Pancreas (tissue), 10 donors: ENCODE measurements at places on chromosomes 13 and 19. TPM values are rescaled to one million over a fixed set of nuclear protein-coding genes. Genes with fewer than 3 reads are reported as not detected.

Gene KLK12
- not detected for total RNA-seq

Gene SERTM1
- 0.43 TPM for total RNA-seq

Gene CDC42EP5
- 8.2 TPM for total RNA-seq

Gene MEGF8
- total RNA-seq: 7.3 TPM

Gene S1PR5
- 1.1 TPM for total RNA-seq

- no peak for DNase-seq
- no peaks in the 10 kb centered on the region for H3K27me3 ChIP-seq
- H3K4me1 ChIP-seq: no peaks in the 10 kb centered on the region
- no peak overlapping the region for H3K27ac ChIP-seq
Measured at GRCh38 chr13:29304148-29304547, 291.3 kb downstream of the SLC7A1 start.

DNA sequence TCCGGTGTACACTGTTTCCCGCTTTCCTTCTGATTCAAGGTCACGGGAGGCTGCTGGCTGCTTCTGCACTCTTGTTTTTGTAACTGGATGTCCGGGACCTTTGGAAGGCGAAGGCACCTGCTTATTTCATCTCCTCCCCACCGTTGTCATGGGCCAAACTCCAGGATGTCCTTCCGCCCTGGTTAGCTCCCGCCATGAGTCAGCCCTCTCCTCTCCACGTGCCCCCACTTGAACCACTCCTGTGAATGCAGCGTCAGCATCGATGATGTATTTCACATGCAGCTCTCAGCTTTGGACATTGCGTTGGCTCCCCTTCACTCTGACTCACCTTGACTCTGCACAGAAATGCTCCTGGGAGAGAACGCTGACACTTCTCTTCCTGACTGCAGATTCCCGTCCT, 5.5 kb upstream of the GALP start:
- H3K27ac ChIP-seq: no peak overlapping the region
- no peaks in the 10 kb centered on the region for H3K36me3 ChIP-seq
- H3K4me1 ChIP-seq: no peaks in the 10 kb centered on the region

- peak overlapping the region; percentile 23 for H3K4me3 ChIP-seq
- no peak for DNase-seq
- peaks cover 2% of the 10 kb centered on the region for H3K4me1 ChIP-seq
- peaks cover 24% of the 10 kb centered on the region for H3K27me3 ChIP-seq
- H3K27ac ChIP-seq: no peak overlapping the region
Measured at GRCh38 chr13:107866032-107866940, 349.1 kb downstream of the LIG4 start.

- H3K27me3 ChIP-seq: no peaks in the 10 kb centered on the region
- no peaks in the 10 kb centered on the region for H3K36me3 ChIP-seq
- no peak for DNase-seq
- no peak overlapping the region for H3K4me3 ChIP-seq
Measured at GRCh38 chr19:46825731-46826055, 25.0 kb downstream of the AP2S1 start.

- H3K4me1 ChIP-seq: no peaks in the 10 kb centered on the region
- no peaks in the 10 kb centered on the region for H3K27me3 ChIP-seq
- H3K4me3 ChIP-seq: no peak overlapping the region
- no peak for DNase-seq
Measured at GRCh38 chr13:94327318-94327717, 152.2 kb downstream of the DCT start.

DNA sequence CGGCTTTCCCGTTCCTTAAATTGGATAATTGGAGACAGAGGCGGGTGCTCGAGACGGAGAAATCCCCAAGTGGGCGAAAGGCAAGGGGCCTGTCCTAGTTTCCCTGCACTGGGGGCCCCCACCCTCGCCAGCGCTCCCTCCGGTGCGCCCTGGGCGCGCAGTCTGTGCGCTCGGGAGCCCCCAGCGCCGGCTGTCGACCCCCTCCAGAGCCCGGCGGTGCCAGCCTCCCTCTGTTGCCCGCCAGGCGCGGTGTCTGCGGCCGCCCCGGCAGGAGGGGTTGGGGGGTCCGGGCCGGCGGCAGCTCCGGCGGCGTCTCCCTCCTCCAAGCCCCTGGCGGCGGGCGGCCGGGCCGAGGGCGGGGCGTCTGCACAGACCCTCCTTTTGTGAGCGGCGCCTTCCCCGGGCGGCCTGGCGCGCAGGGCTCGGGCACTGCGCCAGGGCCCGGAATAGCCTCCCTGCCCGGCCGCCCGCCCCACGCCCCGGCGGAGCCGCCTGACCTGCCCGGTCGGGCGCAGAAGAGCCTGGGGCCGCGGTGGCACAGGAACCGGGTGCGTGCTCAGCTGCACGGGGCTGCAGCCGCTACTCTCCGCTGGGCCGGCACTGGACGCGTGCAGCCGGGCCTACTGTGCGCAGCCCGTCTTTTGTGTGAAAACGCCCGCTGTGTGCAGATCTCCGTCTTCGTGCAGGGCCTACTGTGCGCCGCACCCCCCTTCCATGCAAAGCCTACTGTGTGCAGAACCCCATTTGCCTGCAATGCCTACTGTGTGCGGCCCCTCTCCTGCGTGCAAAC, 13.2 kb downstream of the GADD45B start:
- peak overlapping the region; percentile 38 for H3K4me3 ChIP-seq
- H3K4me1 ChIP-seq: peaks cover 24% of the 10 kb centered on the region
- peak; percentile 74 for DNase-seq

DNA sequence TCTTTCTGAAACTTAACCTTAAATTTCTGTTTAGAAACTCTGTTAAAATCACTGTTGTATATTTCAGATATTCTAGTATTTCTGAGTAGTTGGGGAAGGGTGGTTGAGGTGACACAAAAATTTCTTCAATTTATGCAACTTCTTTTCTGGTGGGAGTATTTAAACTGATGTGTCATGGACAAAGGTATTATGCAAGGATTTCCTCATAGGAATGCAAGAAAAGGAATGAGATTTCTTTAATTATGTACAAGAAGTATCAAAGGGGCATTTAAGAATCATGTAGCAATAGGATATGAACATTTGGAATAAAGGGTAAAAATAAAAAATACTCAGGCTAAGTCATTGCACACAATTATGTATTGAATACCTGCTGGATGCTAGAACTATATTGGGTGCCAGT, 575.8 kb upstream of the KLF12 start:
- H3K4me3 ChIP-seq: no peak overlapping the region
- no peak for DNase-seq
- H3K36me3 ChIP-seq: no peaks in the 10 kb centered on the region
- no peak overlapping the region for H3K27ac ChIP-seq
- H3K4me1 ChIP-seq: no peaks in the 10 kb centered on the region

DNA sequence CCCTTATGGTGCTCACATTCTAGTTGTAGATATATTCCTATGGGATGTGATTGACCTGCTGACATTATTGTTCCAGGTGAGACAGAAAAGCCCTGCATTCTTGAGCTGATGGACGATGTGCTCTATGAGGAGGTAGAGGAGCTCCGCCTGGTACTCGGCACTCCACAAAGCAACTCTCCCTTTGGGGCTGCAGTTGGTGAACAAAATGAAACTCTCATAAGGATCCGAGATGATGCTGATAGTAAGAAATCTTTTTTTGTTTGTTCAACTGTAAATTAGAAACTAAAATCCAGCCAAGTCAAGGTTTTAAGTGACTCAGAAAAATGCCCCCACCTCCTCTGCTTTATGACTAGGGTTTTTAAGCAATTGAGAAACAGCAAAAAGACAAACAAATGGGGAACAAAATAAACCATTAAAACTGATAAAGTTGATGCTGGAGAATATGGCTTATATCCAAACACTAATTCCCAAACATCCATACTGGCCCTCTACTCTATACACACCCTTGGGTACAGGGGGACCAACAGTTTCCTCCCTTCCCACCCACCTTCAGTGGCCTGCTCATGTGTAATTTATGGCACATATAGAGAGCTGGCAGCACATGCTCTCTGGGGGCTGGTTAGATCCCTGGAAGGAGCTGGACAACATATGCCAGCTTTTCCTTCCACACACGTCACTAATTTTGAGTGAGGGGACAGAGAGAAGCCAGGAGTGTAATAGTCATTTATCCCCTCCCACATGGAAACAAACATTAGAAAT, 139.6 kb downstream of the STOML3 start:
- no peak overlapping the region for H3K27ac ChIP-seq
- no peak overlapping the region for H3K4me3 ChIP-seq

GRCh38 chr19:33794683-33795369, 1.8 kb upstream of the KCTD15 start:
- no peak for DNase-seq
- no peaks in the 10 kb centered on the region for H3K36me3 ChIP-seq
- H3K27ac ChIP-seq: peak overlapping the region; percentile 93
- H3K4me1 ChIP-seq: no peaks in the 10 kb centered on the region
- H3K27me3 ChIP-seq: no peaks in the 10 kb centered on the region

GRCh38 chr13:30446126-30446500, 19.6 kb downstream of the HMGB1 start:
- H3K4me3 ChIP-seq: no peak overlapping the region
- H3K36me3 ChIP-seq: no peaks in the 10 kb centered on the region
- H3K4me1 ChIP-seq: no peaks in the 10 kb centered on the region
- H3K27me3 ChIP-seq: no peaks in the 10 kb centered on the region

- no peaks in the 10 kb centered on the region for H3K27me3 ChIP-seq
- DNase-seq: no peak
- no peak overlapping the region for H3K27ac ChIP-seq
- H3K4me3 ChIP-seq: no peak overlapping the region
Measured at GRCh38 chr19:42333018-42333417, 7.6 kb downstream of the MEGF8 start.

- H3K4me1 ChIP-seq: no peaks in the 10 kb centered on the region
- no peaks in the 10 kb centered on the region for H3K36me3 ChIP-seq
- no peak overlapping the region for H3K4me3 ChIP-seq
- H3K27me3 ChIP-seq: no peaks in the 10 kb centered on the region
- H3K27ac ChIP-seq: no peak overlapping the region
- no peak for DNase-seq
Measured at GRCh38 chr13:43543331-43543730, 243.4 kb downstream of the ENOX1 start.

DNA sequence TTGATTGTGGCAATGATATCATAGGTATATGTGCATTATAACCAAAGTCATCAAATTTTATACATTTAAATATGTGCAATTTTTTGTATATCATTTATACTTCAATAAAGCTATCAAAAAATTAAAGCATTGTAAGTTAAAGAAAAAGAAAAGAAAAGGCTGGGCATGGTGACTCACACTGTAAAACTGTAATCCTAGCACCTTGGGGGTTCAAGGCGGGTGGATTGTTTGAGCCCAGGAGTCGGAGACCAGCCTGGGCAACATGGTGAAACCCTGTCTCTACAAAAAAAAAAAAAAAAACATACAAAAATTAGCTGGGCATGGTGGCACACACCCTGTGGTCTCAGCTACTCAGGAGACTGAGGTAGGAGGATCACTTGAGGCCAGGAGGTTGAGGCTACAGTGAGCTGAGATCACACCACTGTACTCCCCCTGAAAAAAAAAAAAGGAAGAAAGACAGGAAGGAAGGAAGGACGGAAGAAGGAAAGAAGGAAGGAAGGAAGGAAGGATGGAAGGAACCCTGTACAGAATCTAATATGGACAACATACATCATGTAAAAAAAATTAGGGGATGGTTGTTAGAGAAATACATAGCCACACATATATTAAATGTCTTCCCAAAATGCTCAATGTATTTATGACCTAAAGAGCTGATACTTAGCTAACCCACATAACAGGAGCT, 21.7 kb upstream of the SLC25A30 start:
- H3K4me1 ChIP-seq: no peaks in the 10 kb centered on the region
- no peaks in the 10 kb centered on the region for H3K27me3 ChIP-seq
- H3K36me3 ChIP-seq: no peaks in the 10 kb centered on the region
- no peak overlapping the region for H3K4me3 ChIP-seq
- no peak for DNase-seq
- no peak overlapping the region for H3K27ac ChIP-seq

DNA sequence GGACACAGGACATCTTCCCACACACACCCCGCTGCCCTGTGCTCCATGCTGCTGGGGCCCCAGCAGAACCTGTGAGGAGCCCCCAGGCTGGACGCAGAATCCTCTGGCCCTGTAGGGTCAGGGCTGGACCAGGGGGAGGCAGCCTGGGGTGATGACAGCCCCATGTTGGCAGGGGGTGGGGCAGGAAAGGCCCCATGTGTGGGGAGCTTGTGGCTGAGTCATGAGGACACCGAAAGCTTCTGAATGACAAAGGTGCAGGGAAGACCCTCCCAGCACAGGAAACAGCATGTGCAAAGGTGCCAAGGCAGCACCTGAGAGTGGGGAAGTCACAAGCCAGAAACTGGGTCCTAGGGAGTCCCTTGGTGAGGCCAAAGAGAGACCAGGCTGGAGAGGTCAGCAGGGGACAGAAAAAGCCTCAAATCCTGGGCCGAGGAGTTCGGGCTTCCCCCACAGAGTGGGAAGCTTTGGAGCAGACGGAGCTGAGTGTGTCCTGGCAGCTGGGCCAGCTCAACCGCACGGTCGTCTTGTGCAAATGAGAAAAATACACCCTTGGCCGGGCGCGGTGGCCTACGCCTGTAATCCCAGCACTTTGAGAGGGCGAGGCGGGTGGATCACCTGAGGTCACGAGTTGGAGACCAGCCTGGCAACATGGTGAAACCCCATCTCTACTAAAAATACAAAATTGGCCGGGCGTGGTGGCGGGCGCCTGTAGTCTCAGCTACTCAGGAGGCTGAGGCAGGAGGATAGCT, 17.5 kb downstream of the ATP8B3 start:
- no peak overlapping the region for H3K4me3 ChIP-seq
- no peak overlapping the region for H3K27ac ChIP-seq
- no peaks in the 10 kb centered on the region for H3K36me3 ChIP-seq
- DNase-seq: no peak
- no peaks in the 10 kb centered on the region for H3K4me1 ChIP-seq

DNA sequence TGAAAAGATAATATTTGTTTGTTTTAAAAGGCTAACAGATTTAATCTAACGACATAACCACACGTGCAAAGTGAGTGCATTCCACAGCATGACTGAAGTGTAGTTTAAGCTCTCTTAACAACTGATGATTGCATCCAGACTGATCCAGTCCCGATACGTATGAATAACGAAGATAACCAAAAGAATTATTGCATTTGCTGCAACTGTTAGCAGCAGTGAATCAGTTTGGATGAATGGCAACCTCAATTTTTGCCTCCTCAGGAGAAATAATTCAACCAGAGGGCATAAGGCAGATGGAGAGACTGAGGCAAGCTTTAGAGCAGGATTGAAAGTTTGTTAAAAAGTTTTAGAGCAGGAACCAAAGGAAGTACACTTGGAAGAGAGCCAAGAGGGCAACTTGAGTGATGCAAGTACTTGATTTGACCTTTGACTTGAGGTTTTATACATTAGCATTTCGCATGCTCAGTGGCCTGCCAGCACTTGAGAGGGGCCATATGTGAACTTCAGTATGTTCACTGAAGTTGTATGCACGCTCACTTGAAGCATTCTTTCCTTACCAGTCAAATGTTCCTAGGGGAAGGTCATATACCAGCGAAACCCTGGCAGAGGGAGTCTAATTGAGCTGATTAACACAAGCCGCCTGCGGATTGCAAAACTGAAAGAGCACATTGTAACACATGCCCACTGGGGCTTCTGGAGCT, 835.0 kb upstream of the PCDH20 start:
- no peak for DNase-seq
- H3K36me3 ChIP-seq: no peaks in the 10 kb centered on the region
- H3K27me3 ChIP-seq: no peaks in the 10 kb centered on the region
- H3K4me1 ChIP-seq: no peaks in the 10 kb centered on the region
- no peak overlapping the region for H3K4me3 ChIP-seq
